Activated CD4-positive, alpha-beta memory T cell treated with anti-CD3 and anti-CD28 coated beads for 36 hours (primary cell): ENCODE measurements at places on chromosomes 7 and 10.

GRCh38 chr10:49740346-49741107 is 21.6 kb downstream of the OGDHL start:
- DNase-seq, result no peak

GRCh38 chr7:16187131-16187530 is 234.2 kb downstream of the CRPPA start:
- no peak for DNase-seq

- DNase-seq, result no peak
Measured at GRCh38 chr10:117092386-117092785, 45.7 kb downstream of the VAX1 start.

DNA sequence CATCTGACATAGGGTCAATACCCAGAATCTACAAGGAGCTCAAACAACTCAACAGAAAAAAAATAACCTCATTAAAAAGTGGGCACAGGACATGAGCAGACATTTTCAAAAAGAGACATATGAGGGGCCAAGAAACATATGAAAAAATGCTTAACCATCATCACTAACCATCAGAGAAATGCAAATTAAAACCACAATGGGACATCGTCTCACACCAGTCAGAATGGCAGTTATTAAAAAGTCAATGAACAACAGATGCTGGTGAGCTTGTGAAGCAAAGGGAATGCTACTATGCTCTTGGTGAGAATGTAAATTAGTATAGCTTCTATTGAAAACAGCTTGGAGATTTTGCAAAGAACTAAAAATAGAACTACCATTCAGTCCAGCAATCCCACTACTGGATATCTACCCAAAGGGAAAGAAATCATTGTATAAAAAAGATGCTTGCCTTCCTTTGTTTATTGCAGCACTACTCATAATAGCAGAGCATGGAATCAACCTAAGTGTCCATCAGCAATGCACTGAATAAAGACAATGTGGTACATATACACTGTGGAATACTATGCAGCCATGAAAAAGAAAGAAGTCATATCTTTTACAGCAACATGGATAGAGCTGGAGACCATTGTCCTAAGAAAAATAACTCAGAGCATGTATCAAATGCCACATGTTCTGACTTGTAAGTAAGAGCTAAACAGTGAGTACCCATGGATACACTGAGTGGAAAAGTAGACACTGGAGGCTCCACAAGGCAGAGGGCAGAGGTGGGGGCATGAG is 139.8 kb downstream of the ADARB2 start:
- no peak for DNase-seq

DNA sequence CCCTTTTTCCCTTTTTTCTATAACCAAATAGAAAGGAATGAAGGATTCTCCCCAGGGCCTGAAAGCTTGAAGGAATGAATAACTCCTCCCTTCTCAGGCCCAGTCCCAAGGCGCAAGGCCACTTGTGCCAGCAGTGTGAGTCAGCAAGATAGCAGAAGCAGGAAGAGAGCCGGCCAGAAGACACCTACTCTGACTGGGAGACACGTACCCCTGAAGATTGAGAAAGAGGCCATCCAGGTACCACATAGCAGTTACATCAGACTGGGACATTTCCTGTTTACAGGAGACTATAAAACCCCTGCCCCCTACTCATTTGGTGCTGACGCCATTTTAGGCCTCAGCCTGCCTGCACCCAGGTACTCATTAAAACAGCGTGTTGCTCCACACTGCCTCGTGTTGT is 65.5 kb downstream of the LRRC17 start:
- DNase-seq, result no peak
